ENCODE measurements at places on chromosomes 5 and 9. TPM values are rescaled to one million over a fixed set of nuclear protein-coding genes. Genes with fewer than 3 reads are reported as not detected.

DNA sequence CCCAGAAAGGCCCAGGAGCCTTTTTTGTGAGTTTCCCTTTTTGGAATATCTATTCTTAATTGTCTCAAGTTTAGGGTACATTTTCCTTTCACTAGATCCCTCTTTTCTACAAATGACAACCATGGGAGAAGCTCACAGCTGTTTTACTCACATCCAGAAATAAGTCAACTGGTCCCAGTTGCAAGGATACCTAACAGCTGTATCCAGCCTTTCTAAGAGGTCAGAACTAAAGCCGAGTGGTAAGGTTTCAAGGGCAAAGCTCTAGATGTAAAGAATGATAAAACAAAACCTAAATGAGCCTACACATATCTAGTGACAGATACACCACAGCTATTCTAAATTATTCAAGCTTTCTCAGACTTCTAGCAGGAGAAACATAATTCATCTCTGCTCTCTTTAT, 4.4 kb downstream of the FGF10 start:
- DNase-seq = no peak

Gene PHF24
- 2.1 TPM for total RNA-seq

Gene C5orf52
- total RNA-seq = not detected

Gene DOK3
- total RNA-seq = 1.8 TPM
